ENCODE measurements at places on chromosomes 3 and 15.

- DNase-seq: no peak
Measured at GRCh38 chr15:61640756-61641155, 411.7 kb upstream of the RORA start.

DNA sequence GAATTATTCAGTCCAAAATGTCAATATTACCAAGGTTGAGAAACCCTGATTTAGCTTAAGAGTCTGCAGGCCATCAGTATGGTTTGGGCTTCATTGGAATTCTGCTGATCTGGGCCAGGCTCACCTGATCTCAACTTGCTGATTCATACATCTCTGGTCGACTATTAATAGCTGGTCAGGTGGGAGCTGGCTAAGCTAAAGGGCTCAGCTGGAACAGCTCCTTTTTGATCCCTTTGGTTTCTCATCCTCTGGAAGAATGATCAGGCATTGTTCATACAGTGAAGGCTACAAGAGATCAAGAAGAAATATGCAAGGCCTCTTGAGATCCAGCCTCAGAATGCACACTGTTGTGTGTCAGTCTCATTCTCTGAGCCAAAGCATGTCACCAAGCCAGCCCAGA is 123.3 kb upstream of the MME start:
- DNase-seq: no peak

GRCh38 chr15:51160484-51160883 is 65.8 kb upstream of the TNFAIP8L3 start:
- DNase-seq: no peak

DNA sequence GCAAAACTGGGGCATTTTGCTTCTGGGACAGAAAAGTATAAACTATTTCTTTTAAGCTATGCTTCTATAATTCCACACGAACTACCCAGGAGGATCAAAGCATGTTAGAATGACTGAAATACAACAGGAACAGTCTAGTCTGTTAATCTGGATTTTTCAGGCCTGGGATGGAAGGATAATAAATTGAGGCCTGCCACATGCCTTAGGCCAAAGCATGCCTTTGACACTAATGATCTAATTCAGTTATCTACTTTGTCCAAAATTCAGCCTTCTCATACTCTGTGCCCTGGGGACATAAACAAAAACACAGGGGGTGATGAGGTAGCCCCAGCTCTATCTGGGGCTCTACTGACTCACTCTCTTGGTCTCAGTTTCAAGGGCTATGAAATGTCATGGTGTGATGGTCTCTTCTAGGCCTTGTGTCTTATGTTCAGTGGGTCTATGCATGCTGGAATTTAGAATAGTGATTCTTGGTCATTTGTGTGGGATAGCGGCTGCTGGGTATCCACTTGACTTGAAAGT is 32.5 kb downstream of the GAP43 start:
- DNase-seq: no peak

- DNase-seq: no peak
Measured at GRCh38 chr3:167830007-167830406, 94.5 kb downstream of the SERPINI1 start.

DNA sequence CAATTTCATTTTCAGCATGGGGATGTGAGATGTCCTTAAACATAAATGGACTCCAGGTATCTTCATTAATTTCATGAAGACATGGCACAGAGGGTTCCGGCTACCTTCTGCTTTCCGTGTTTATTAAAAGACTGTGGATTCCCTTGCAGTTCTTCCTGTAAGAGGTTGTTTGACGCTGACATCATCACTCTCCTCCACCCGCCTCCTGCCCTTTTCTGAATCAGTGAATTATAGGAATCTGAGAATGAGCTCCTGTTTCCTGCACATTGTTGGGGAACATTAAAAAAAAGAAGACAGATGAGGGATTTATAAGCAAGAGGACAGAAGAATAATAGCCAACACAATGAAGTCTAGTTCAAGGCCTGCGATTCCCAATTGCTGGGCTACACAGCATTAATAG is 191.3 kb downstream of the LPP start:
- DNase-seq: no peak

DNA sequence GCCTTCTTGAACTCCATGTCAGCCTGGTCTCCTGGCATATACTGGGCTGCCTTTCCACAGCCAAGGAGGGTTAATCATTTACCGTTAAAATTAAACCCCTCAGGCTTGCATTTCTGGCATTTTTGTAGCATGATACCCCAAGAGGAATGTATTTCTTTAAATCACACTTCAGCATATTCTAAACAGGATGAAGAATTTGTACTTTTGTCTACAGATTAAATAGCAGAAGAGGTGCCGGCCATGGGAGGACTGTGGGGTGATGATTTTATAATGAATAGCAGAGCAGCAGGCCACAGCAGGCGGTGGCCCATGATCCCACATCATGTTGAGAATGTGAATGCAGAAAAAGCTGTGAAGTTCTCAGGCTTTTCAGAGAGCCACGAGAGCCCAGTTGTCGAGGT is 90.2 kb downstream of the ARNT2 start:
- DNase-seq: no peak

- peak; percentile 67 for DNase-seq
Measured at GRCh38 chr3:113606539-113607218, 74.3 kb downstream of the SIDT1 start.

GRCh38 chr15:81286621-81287121 is 37.3 kb downstream of the STARD5 start:
- peak; percentile 63 for DNase-seq

DNA sequence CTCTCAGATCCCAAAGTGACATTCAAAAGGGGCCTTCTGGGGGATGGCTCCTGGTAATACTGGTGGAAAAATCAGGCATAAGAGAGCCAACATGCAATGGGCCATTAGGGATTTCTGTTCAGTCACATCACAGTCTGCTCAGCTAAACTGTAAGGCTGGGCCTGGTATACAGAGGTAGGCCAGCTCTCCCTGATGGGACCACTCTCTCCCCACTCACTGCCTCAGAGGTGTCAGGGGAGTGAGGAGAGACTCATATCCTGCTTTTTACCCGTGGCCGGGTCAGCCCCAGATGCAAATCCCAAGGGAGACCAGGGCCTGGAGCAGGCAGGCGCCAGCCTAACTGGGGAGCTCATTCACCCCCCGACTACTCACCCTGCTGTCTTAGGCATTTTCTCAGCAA is 48.1 kb upstream of the TPM1 start:
- no peak for DNase-seq

GRCh38 chr3:46895204-46895660 is 17.7 kb downstream of the PTH1R start:
- peak; percentile 55 for DNase-seq

GRCh38 chr3:11206316-11206715 is 52.0 kb downstream of the HRH1 start:
- no peak for DNase-seq

DNA sequence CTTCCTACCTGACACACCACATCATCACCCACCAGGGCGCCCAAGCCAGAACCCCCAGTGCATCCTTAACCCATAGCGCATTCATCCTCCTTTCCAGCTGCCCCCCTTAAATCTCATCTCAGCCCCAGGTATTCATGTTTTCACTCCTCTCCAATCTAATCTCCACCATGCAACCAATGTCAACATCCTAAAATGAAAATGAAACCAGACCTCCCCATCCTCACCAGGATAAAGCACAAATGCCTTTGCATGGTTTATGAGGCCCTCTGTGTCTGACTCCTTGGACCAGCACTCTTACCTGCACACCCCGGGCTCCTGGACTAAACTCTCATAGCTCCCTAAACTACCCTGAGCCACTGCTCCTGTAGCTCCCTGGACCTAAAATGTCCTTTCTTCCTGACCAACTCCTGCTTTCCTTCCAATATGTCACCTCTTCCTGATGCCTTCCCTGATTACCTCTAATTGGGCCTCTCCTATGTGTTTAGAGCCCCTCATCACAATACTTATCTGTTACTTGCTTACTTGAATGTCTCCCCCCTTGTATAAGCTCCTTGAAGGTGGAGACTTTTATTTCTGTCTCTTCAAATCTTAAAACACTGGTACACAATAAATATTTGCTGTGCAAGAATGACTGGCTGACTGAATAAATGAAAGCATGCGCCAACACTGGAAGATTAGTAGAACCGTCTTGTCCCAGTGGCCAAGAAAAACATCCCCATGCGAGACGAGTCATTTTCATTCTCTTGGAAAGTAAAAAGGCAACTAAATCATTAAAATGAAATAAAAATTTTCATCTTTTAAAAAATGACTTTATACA is 142.5 kb downstream of the XXYLT1 start:
- DNase-seq: no peak

- DNase-seq: no peak
Measured at GRCh38 chr15:99481113-99481950, 84.5 kb upstream of the MEF2A start.

DNA sequence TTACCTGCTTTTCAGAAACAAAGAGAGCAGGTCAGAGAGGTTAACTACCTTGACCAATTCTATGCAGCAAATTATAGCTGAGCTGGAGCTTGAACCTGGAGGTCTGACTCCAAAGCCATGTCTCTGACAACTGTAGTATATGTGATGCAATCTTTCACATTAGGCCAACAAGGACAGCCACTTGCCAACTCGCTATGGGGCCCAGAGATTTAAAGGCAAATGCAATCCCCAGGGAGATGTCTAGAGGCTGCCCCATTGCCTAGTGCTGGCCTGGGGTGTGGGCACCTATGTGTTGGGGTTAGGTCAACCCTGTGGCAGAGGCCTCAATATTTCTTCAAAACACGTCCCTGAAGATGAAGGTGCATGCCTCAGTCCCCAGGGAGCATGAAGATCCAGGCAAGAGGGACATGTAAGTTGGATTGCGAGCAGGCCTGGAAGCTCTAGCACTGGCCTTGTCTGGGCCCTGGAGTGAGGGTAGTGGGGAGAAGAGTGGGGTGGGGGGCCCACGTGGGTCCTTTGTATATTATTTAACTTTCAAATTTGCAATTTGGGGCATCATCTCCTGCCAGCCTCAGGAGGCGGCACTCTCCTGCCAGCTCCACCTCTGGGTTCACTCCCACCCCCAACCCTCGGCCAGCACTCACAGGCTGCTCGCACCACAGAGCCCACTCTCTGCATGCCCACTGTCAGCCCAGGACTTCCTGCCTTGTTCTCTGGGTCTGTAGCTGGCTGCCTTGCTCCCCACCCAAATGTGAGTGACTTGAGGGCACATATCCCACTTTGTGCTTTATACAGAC is 64.3 kb downstream of the SLC12A8 start:
- DNase-seq: no peak

All from bone marrow (tissue), 2 donors.